ENCODE measurements at places on chromosomes 3 and 15.

DNA sequence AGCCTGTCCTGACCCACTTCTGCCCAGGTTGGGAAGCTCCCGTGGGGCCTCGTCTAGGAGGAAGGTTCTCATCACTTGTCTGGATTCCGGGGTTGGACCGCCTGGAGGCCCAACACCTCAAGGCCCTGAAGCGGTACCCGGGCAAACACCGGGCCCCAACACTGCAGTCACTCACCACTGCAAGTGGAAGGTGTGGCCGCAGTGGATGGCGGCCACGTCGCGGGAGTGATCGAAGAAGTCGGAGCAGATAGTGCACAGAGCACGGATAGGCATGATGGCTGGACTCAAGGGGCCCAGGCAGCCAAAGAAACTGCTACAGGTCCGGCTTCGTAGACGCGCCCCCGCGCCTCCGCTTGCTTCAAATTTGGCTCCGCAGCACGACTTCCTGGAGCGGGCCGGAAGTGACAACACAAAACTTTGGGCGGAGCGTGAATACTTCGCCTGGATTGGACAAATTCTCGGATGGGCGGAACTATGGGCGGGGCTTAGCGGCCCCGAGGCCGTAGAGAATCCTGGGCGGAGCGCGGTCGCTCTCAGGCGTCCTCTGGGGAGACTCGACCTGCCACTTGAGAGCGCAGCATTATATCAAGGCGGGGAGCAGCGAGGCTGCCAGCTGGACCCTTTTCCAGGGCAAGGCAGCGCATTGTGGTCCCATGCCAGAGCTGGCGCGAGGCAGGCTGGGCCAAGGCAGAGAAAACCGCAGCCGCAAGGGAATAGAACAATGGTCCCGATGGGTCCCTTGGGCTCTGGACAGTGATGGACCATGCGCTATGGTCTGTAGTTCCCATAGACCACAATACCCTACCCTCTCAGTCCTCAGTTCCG, at the start of gene TRAIP:
Gene TRAIP, minus strand, starts transcription at position 384 of the 825 bp plus-strand sequence. Its CDS starts 111 bp downstream, at position 273.
- DNase-seq: peak; percentile 85

- DNase-seq: no peak
Observed at GRCh38 chr15:68151277-68151676, 53.9 kb downstream of the CALML4 start.

GRCh38 chr3:9499455-9500107, 54.0 kb downstream of the LHFPL4 start:
- DNase-seq: no peak

DNA sequence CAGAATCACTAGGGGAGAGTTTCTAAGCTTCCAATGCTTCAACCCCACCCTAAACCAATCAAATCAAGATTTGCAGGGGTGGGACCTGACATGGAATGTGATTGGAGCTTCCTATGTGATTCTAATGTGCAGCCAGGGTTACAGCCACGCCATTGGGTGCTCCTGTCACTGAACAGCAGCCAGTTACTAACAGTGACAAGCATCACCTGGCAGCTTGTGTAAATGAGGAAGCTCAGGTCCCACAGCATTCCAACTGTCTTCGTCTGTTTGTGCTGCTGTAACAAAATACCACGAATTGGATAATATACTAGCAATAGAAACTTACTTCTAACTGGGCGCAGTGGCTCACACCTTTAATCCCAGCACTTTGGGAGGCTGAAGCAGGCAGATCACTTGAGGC, 294.9 kb downstream of the SHQ1 start:
- DNase-seq: no peak

GRCh38 chr3:54262946-54263345, 140.6 kb downstream of the CACNA2D3 start:
- no peak for DNase-seq

DNA sequence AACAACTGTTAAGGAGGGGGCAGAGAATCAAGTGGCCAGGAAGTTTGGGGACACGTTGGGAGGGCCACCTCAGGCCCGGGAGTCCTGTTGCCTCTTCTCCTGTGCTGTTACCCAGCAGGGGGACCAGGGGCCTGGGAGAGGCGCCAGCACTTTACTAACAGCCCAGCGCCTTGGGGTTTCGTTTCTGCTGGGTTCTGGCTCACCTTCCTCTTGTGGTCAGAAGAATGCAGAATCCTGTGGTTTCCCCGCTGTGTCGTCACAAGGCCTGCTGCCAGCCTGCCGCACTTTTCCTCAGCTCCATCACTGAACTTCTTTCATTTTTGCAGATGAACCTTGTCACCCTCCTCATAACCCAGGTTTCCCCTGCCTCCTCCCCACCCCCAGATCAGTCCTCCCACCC, 67.7 kb downstream of the SLC30A4 start:
- peak; percentile 94 for DNase-seq

GRCh38 chr3:149619136-149619535, 38.7 kb downstream of the WWTR1 start:
- no peak for DNase-seq

DNA sequence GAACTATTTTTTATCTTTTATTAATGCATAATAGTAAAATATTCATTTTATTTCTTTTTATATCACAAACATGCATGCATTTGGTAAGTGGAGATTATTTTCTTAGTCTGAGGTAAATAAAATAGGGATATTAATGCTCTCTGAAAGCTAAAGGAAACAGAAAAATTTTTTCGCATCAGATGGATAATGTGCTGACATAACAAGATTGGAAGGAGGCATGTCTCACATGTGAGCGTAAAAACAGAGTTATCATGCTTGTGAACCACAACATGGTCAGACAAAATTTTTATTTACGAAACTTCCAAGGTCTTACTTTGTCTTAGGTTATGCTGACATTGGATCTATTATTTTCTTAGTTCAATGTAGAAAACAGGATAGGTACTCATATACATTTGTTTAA, 166.1 kb downstream of the SPATA16 start:
- no peak for DNase-seq

DNA sequence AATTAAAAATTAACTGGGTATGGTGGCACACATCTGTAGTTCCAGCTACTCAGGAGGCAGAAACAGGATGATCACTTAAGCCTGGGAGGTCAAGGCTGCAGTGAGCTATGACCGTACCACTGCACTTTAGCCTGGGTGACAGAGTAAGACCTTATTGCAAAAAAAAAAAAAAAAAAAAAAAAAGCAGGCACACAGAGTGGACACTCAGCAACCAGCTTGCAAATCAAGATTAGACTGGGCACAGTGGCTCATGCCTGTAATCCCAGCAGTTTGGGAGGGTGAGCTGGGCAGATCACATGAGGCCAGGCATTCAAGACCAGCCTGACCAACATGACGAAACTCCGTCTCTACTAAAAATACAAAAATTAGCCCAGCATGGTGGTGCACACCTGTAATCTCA, 5.4 kb downstream of the CLN6 start:
- DNase-seq: no peak

DNA sequence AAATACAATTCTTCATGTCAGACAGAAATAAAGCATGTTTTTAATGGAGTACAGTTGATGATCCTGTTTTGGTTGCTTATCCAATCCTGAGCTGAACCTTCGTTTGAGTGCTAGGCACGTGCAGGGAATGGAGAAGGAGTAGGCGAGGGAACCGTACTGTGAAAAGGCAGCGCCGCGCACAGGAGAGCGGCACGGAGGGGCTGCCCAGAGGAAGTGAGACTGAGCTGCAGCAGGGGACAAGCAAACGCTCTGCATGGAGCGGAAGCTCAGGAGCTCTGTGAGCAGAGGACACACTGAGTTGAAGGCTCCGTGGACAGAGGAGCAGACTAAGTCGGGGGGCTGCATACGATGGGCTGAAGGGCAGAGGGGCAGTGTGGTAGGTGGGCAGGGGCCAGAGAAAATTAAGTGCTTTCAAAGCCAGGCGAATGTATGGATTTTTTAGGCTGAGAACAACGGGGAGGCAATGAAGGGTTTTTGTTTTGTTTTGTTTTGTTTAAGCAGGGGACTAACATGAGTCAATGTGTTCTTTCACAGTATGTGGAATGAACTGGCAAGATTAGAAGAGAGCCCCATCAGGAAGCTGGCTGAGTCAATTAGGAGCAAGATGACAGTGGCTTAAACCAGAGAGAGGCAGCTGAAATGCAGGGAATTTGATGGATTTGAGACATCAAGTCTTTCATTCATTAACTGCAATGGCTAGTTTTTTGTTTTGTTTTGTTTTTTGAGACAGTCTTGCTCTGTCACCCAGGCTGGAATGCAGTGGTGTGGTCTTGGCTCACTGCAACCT, 23.8 kb upstream of the TM2D3 start:
- DNase-seq: peak; percentile 78

DNA sequence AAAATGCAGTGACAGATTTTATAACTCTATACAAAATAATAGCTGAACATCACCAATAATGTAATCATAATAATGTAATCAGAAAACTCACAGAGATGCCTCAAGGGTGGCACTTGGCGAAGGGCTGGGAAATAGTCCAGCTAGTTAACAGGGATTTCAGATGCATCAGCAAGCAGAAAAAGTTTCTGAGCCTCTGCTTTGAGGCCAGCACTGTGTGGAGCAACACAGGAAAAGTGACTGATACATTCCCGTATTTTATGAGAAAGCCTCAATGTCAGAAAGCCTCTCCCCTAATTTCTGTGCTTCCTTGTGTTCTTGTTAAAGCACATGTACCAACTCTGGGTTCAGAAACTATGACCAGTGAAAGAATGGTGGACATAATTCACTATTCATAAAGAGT, 304.8 kb downstream of the VPS13C start:
- no peak for DNase-seq

DNA sequence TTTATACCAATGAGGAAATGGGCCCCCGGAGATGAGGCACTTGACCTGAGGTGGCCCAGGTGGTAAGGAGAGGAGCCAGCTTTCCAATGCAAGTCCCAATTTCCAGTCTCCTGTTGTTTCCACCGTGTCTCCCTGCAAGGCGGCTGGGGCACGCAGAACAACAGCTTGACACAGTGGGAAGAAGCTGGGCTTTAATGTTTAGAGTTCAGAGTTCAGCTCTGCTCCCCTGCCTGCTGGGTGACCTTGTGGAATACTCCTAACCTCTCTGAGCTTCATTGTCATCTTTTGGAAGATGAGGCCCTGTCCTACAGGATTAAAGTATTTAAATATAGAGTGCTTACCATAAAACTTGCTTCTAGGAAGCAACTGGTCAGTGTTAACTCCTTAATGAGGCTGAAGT, 80.3 kb downstream of the SMAD3 start:
- no peak for DNase-seq

- DNase-seq: no peak
Observed at GRCh38 chr15:47650564-47650963, 66.7 kb upstream of the SEMA6D start.

GRCh38 chr3:193680220-193680619, 87.2 kb downstream of the OPA1 start:
- peak; percentile 10 for DNase-seq

GRCh38 chr3:48511551-48511950, 7.6 kb upstream of the SHISA5 start:
- DNase-seq: no peak

- peak; percentile 10 for DNase-seq
Observed at GRCh38 chr3:120645083-120645845, 36.8 kb downstream of the HGD start.

GRCh38 chr15:59594493-59594942, 17.1 kb upstream of the GCNT3 start:
- DNase-seq: peak; percentile 25

DNA sequence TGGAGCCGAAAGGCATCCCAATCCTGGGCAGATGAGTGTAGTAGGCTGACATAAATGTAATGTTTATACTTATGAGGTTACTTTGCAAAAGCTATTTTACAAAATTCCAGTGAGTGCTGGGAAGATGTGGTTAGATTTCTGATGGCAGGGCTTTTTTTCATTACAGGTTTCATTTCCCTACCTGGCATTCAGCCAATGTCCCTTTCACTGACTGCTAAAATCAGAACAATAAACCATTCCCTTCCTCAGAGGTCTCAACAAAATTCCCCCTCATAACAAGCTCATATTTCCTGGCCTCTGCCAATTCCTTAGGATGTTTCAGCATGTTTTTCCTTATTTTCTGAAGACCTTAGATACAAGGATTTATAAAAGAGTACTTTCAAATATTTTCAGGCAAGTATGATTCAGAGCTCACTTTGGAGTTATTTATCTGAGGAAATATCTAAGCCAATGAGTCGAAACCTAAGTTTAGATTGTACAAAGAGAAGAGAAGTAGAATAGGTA, 40.9 kb upstream of the CCDC80 start:
- peak; percentile 49 for DNase-seq

DNA sequence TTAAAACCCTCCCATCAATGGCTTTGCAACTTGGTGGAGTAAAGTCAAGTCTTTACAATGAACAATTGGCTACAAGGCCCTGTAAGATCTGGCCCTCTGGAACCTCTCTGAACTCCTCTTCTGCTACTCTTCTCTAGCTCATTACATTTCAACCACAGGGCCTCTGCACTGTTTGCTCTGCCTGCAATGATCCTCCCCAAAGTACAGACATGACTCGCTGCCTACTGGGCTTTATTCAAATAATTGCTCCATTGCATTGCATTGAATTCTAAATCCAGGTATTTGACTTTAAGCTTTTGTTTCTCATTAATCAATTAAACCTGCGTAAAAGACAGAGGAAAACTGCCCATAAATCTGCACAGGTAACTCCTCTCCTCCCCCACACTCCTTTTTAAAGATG, 96.7 kb downstream of the CD47 start:
- no peak for DNase-seq

GRCh38 chr15:63146684-63147083, 10.6 kb downstream of the RPS27L start:
- DNase-seq: no peak

DNA sequence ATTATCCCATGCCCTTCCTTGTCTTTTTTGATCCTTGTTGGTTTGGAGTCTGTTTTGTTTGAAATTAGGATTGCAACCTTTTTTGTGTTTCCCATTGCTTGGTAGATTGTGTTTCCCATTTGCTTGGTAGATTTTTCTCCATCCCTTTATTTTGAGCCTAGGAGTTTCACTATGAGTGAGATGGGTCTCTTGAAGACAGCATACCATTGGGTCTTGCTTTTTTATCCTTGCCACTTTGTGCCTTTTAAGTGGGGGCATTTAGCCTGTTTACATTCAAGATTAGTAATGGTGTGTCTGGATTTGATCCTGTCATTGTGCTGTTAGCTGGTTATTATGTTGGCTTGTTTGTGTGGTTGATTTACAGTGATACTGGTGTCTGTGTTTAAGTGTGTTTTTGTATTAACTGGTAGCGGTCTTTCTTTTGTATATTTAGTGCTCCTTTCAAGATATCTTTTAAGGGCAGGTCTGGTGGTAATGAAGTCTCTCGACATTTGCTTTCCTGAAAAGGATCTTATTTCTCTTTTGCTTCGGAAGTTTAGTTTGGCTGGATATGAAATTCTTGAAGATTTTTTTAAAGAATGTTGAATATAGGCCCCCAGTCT, 70.8 kb downstream of the AKAP13 start:
- DNase-seq: no peak

- no peak for DNase-seq
Observed at GRCh38 chr3:192597913-192598312, 129.4 kb downstream of the FGF12 start.

- no peak for DNase-seq
Observed at GRCh38 chr3:25455441-25456132, 27.5 kb downstream of the RARB start.

GRCh38 chr3:159839561-159840379, 148.9 kb upstream of the IL12A start:
- no peak for DNase-seq

GRCh38 chr3:111318289-111318688, 223.7 kb upstream of the CD96 start:
- no peak for DNase-seq

GRCh38 chr15:79919749-79920511, 23.1 kb upstream of the MTHFS start:
- DNase-seq: no peak

All from A172 (cell line).